Esophagus squamous epithelium (tissue), 5 donors: ENCODE measurements at places on chromosomes 12 and 14. TPM values are rescaled to one million over a fixed set of nuclear protein-coding genes. Genes with fewer than 3 reads are reported as not detected.

The TSPAN11 gene
- 1.5 TPM for total RNA-seq

The TXNDC16 gene
- 6.1 TPM for total RNA-seq

The P2RX2 gene
- total RNA-seq, result 8.0 TPM

The LRTM2 gene
- total RNA-seq, result not detected

The GPR65 gene
- 0.35 TPM for total RNA-seq

The MYO1H gene
- not detected for total RNA-seq

The PCED1B gene
- total RNA-seq, result not detected

The FNTB gene
- 16.4 TPM for total RNA-seq

The RPS6KA5 gene
- total RNA-seq, result 8.7 TPM

The VAMP1 gene
- 6.5 TPM for total RNA-seq

The SLC7A7 gene
- total RNA-seq, result 2.5 TPM

The SRGAP1 gene
- total RNA-seq, result 4.2 TPM

The MYH7 gene
- total RNA-seq, result not detected

The VRK1 gene
- 24.2 TPM for total RNA-seq

The CCDC197 gene
- not detected for total RNA-seq

The KCNMB4 gene
- 1.2 TPM for total RNA-seq

The TAS2R30 gene
- 4.0 TPM for total RNA-seq

The DCN gene
- total RNA-seq, result 572 TPM

The ITGB7 gene
- 4.2 TPM for total RNA-seq

The RTL1 gene
- not detected for total RNA-seq

The PLCZ1 gene
- total RNA-seq, result not detected

The CCDC88C gene
- total RNA-seq, result 31.2 TPM

The GPRC5D gene
- 0.95 TPM for total RNA-seq

The RNASE12 gene
- total RNA-seq, result not detected

The TAS2R10 gene
- 0.38 TPM for total RNA-seq

The IFT81 gene
- 3.6 TPM for total RNA-seq

The RNASE2 gene
- total RNA-seq, result 0.44 TPM

The PHETA1 gene
- total RNA-seq, result 7.1 TPM

The FLRT2 gene
- 0.61 TPM for total RNA-seq
